ENCODE measurements at places on chromosomes 5 and 9.
A peak's percentile ranks its signal among the peaks of the same experiment; 100 is the strongest.

DNA sequence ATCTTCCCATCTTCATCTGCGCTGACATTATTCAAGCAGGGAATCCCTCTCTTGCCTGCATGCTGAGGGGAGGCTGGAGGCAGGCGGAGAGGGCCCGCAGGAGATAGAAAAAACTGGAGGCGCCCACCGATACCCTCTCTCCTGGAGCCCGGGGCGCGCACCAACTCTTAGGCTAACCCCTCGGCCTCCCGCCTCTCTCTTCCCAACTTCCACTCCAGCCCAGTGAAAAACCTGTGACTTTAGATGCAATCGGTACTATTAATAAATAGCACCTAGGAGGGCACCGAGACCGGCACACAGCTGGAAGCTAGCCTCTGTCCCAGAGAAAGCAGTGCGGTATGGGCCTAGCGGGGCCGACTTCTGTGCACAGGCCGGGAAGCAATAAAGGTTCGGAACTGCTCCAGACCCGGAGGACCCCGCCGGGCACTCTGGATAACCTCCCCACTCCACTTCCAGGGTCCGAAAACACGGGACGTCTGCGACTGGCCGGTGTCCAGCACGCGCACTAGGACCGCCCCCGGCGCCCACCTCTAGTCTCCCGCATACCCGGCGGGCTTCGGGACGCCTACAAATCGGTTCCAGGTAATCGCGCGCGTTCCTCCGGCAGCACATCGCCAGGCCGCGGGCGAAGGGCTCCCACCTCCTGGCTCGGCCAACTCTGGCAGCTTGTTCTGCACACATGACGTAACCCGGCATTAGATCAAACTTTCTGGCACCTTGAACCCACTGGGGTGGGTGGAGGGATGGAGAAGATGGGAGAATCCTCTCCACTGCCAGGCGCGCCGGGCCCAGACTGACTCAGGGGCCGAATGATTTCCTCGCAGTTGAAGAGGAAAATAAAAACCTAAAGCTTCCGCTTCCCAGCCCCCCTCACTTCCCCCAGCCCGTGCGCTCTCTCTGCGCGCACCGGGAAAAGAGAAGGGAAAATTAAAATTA is 1.4 kb downstream of the EFNA5 start:
- no peak for DNase-seq

DNA sequence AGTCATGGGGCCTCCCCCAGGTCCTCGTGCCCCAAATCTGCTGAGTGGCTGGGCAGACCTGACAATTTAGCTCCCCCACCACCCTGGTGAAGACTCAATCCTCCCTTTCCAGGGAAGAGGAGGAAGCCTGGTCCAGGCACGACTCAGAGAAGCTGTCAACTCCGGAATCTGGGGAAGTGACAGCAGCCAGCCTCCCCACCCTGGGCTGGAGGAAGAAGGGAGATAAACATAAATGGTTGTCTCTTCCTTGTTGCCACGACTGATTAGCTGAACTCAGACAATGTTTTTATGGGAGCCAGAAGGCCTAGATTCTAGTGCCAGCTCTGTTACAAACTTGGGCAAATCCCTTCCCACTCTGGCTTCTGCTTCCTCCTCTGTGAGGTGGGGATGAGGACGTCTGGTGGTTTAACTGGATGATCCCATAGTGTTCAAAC is 15.4 kb downstream of the CCDC69 start:
- DNase-seq: no peak

DNA sequence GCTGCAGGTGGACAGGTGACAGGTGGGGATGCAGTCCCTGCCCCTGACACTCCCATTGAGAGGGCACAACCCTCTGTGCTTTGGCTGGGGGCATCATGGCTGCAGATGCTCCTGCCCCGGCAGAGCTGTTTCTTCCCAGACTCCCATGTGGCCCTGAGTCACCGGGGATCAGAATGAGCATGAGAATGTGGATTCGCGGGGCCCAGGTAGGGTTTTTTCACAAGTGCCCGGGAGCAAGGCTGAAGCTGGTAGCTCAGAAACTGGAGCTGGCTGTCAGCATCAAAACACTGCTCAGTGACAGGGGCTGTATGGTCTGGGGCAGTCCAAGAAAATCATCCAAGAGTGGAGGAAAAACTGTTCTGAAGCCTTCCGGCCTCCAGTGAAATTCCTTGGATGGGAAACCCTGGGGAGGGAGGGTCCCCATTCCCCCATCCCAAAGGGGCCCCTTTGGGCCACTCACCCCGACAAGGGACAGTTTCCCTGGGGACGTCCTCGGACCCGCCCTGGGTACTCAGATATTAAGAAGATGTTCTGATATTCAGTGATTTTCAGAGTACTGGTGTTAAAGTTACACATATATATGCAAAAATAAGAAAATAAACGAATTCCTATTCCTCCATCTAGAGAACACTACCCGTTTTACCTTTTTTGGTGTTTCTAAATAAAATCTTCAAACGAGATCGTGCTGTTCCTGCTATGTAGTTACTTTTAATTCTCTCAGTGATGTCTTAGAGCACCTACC is 120.1 kb upstream of the LPCAT1 start:
- DNase-seq: no peak

- DNase-seq: no peak
Measured at GRCh38 chr5:6722015-6722414, 8.8 kb downstream of the TENT4A start.

GRCh38 chr9:135029871-135030565 is 57.5 kb upstream of the OLFM1 start:
- no peak for DNase-seq

- no peak for DNase-seq
Measured at GRCh38 chr9:19233344-19233743, 2.9 kb downstream of the DENND4C start.

DNA sequence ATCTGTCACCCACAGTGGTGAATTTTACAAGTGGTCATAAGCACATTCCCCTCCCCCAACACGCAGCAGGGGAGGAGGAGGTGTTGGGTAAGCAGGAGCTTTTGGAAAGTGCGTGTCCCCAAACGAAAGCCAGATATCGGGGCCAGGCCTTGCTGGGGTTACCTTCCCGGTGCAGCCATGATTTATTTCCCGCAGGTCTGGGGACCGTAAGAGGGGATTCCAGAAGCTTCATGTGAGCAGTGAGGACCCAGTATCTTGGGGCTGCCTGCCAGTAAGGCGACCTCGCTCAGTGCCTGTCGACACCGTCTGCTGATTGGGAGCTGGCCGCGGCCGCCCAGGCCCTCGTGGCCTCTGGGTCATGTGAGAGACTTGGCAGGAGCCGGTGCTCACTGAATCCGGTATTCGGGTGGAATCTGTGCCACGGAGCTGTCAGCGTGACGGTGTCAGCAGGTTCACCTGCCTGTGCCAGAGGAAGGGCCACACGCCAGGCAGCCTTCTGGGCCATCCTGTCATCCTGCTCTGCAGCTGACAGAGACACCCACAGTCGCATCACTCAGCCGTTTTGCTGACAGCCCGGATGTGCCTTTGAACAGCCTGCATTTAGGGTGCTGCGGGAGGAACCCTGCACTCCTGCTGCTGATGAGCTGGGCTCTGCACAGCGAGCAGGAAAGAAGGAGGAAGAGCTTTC is 37.3 kb downstream of the SEC61B start:
- DNase-seq: peak; percentile 58

DNA sequence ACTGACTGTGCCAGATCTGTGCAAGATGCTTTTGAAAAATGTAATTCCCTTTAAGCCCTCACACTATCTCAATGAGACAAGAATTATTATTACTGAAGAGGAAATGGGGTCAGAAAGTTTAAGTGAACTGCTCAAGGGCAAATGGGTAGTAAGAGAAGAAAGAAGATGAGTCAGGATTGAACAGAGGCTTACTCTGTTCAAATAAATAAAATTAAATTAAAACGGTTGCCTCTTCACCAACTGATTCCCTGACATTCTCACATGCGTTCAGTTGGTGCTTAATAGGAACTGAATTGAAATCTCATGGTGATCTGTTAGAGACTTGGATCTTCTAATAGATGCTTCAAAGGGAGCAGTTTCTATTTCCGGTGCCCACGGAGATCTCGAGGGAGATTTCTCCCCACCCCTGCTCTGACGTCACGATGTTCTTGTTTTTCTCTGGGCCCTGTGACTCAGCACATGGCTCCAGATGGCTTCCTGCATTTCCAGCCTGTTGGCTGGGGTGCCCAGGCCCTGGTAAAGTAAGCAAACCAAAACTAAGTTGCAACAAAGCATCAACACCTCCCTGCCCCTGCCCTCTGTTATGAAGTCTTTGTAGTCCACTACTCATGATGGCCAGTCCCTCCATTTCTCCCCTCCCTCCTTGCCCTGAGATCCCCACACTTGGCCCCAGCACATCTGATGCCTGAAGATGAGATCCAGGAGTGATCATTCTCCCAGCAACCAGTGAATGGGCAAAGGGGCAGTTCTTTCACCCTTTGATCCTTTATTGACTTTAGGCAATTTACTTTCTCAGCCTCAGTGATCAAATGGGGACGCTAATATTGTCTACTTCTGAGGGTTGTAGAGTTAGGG is 106.1 kb upstream of the CPEB4 start:
- peak; percentile 58 for DNase-seq

DNA sequence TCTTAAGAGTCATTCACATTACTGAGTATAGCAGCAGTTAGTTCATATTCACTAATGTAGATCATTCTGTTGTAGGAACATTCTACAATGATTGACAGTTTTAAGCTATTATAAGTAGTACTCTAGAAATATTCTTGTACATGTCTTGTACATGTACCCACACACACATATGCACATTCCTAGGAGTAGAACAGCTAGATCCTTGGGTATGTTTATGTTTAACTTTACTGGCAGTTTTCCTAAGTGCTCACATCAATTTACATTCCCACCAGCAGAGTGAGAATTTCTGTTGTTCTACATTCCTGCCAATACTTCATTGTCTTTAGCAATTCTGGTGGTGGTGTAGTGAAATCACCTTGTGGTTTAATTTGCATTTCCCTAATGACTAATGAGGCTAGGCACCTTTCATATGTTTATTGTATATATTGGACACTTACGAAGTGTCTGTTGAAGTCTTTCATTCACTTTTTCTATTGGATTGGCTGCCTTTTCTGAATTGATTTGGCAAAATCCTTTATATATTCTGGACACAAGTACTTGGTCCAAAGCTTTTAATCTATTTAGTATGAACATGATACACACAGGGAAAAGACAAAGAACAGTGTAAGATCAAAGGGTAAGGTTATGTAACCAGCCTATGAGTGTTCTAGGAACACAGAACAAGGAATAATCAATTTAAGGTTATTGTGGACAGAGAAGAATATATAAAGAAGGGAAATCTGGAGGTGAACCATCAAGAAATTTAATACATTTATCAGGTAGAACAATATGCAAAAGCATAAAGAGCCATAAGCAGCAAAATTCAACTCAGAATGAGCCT is 95.6 kb downstream of the MLLT3 start:
- no peak for DNase-seq

DNA sequence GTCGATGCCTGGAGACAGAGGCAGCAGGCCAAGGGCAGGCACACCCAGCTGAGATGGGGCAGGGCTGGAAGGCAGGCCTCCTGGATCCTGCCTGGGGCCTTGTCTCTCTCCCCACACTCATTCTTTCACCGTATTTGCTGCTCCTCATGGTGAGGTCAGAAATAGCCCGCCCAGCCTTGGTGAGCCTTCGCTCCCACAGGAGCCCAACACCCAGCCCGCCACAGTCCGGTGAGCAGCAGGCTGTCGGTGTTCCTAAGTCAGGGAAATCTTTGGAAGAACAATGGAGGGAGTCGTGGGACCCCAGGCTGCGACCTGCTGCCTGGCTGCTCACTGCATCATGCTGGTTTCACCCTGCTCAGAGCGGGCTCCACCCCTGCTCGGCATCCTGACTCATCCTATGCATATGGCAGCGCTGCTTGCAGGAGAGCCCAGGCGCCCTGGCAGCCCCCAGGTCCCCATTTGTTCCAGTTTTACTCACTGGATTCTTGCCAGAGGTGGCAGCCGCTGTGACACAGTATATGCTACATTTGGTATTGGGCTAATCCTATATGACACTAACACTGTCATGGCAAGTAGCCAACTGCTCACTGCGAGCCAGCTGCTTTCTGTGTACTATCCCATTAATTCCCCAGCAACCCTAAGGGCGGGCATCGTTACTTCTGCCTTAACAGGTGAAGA is 53.2 kb upstream of the NCS1 start:
- DNase-seq: no peak

DNA sequence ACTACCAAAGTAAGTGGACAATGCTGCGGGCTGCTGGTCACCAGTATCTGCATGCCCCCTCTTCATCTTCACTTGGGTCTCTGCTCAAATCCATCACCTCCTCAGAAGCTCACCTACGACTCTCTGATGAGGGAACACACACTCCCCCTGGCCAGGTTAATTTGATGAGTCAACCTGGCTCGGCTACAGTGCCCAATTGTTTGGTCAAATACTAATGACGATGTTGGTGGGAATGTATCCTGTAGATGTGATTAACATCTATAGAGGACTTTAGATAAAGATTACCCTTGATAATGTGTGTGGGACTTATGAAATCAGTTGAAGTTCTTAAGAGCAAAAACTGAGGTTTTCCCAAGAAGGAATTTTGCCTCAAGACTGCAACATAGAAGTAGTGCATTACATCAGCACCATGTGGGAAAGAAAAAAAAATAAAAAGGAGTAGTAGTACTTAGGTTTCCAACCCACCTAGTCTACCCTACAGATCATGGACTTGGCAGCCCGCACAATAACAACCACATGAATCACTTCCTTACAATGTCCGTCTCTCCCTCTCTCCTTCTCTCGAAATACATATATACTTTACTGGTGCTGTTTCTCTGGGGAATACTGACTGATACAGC is 467.3 kb downstream of the DNAH5 start:
- DNase-seq: no peak

GRCh38 chr5:41683181-41683580 is 172.8 kb upstream of the PLCXD3 start:
- no peak for DNase-seq

DNA sequence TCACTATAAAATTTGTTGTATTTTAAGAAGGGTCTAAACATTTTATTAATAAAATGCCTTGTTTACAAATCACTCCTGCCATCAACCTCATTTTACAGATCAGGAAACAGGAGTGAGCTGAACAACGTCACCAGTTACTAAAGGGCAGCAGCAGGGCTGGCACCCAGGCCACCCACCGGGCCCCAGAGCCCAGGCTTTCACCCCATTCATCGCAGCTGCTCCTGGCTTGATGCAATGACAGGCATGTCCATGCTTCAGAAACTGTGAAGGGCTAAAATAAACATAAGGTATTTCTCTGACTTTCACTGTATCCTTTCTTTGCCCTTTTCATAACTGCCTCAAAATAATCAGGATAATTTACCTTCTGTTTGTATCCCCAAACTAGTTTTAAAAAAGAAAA is 18.1 kb downstream of the MED27 start:
- no peak for DNase-seq

DNA sequence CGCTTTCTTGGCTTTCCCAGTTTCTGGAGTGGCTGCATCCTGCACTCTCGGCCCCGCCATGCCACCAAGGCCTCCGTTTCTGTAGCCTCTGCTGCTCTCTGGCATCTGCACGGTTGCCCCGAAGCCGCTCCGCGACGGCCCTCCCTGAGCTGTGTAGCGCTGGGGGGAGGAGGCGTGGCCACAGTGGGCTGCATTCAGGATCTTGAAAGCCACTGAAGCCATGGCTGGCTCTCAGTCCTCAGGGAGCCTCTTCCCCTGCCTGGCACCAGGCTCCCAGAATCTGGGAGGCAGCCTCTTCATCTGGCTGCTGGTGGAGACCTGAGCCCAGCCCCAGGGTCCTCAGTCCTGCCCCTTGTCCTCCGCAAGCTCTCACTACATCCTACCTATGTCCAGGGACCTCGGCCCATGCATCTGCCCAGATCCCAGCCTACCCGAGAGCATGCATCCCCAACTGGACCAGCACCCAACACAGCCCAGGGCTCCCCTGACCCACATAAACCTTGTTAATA is 25.1 kb downstream of the PAEP start:
- DNase-seq: no peak

- DNase-seq: peak; percentile 8
Measured at GRCh38 chr9:73565833-73566465, 414.3 kb downstream of the ANXA1 start.

All from amygdala (tissue), 56 donors.